ENCODE measurements at places on chromosomes 6 and 20.

GRCh38 chr6:18978337-18979128 lies 591.4 kb downstream of the RNF144B start:
- no peak for DNase-seq

GRCh38 chr6:158323561-158323958 lies 11.3 kb downstream of the TULP4 start:
- DNase-seq = no peak

- no peak for DNase-seq
These were observed 3.2 kb downstream of the CDH26 start for GRCh38 chr20:59961423-59961822.

GRCh38 chr6:89145956-89146717 lies at the start of gene PM20D2:
PM20D2 (plus strand) TSS chr6:89146055; CDS start chr6:89146145, 90 bp downstream.
- DNase-seq = no peak

- no peak for DNase-seq
These were observed 11.0 kb upstream of the TPD52L1 start for GRCh38 chr6:125142618-125143017.

DNA sequence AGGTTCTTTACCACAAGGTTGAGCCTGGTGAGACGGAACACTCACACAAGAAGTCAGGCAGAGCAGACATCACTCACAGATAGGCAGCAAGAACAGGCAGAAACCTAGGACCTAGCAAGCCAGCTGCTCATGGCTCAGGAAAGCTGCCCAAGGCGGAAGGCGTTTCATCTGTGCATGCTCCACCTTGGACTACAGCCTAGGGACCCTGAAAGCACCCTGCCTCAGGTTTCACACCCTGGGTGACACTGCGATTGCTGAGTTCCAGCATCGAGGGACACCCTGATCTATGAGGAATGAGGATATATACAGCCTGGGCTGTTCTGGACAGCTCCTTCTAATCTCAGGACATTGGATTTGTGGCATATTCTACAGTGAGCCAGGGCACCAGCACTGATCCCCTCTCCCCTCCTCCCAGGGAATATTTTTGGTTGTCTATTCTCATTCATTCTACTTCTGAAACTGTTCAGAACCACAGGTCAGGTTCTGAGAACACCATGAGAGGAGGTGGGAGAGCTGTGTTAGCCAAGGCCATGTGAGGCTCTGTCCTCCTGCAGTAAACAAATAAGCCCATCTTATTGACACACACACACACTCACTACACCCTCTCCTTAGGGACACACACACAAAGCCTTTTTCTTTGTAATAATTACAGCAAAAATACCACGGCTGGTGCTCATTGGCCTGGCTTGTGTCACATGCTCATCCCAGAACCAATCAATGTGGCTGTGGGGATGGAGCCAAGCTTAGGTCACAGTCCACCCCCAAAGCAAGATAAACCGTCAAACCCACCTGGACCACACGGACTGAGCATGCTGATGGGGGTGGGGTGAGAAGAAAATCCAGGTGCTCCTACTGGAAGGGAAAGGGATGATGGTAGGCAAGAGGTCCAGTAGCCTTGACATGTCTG lies 26.3 kb upstream of the PMEPA1 start:
- no peak for DNase-seq

- DNase-seq = no peak
These were observed 73.3 kb downstream of the MAP3K4 start for GRCh38 chr6:161064915-161065314.

GRCh38 chr20:20084296-20084752 lies 32.0 kb downstream of the CFAP61 start:
- DNase-seq = no peak

DNA sequence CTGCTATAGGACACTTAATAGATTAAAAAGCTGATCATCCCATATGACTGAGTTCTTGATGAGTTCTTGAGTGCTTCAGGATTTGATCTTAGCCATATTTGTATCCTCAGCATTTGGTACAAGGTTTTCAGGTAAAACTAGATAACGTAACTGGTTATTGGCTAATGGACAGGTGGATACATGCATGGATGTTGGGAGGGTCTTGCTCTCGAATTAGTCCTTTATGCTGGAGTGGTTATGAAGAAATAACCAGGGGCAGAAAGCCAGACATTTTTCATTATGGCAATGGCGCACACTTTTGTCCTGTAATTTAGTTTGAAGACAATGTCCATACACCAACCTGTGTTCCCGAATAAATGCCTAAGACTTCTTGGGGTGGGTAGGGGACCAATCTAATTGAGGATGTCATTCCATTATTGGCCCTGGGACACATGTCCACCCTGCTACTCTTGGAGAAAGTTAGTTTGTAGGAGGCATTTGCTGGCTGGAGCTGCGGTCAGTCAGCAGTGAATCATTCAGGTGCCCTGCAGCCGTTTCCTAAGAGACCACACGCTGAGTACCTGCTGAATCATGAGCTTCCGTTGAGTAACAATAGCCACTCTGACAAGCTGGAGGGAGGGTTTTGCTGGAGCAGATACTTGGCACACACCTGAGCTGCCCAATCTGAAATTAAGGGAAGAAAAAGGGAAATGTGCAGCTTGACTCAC lies 194.4 kb downstream of the FOXA2 start:
- no peak for DNase-seq

DNA sequence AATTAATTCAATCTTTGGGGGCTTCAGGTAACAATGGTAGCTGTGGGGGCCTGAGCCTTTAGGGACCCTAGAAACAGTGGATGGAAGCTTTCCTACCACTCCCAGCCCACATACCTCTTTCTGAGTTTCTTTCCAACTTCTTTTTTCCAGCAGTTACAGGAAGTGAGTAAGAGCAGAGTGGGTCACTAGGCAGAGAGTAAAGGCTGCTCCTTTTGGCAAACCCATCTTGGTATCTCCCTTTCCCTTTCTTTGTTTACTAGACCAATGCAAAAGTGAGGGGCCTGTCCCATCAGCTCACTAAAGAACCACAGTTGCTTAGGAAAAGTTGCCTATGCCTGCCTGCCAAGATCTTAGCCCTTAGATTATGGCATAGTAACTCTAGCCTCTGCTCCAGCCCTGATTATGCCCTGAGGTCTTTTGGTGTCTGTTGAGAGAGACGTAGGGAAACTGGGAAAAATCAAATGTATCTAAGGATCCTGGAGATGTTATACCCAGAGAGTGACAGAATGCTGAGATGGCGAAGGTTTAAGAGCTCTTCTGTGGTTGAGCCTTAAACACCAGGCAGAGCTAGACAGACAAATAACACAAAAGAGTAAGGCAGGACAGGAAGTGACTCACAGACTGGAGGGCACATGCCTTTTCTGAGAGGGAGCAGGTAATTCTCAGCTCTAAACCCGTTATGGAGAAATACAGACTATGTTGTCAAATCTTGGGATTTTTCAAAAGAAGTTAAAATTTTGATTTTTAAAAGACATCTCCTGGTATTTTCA lies 31.3 kb downstream of the TRMT6 start:
- DNase-seq = no peak

- DNase-seq = no peak
These were observed 50.2 kb downstream of the TBC1D7 start for GRCh38 chr6:13278164-13278563.

- DNase-seq = no peak
These were observed 22.2 kb upstream of the CCN5 start for GRCh38 chr20:44692932-44693480.

DNA sequence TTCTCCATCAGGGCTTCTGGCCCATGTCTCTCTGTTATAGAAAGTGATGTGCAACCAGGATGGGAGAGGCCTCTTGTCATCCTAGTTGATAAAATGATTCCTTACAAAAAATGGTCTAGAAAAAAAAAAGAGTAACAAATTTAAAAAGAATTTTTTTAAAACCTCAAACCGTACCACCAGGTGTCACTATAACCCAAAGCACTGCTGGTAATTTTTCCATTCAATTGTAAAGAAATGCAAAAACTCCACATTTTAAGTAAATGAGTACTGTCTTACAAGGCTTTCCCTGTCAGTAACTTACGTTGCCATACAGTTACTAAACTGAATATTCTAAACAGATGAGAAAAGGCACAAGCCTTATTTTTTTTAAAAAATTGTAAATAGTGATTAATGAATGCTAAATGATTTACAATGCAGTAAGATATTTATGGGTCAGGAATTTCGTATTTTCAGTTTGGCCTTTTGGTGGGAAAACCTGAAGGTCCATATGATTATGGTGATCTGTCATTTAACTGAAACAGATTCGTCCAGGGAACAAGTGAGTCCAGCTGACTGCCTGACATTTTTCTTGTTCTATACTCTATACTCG lies 95.4 kb downstream of the OGFRL1 start:
- DNase-seq = no peak

DNA sequence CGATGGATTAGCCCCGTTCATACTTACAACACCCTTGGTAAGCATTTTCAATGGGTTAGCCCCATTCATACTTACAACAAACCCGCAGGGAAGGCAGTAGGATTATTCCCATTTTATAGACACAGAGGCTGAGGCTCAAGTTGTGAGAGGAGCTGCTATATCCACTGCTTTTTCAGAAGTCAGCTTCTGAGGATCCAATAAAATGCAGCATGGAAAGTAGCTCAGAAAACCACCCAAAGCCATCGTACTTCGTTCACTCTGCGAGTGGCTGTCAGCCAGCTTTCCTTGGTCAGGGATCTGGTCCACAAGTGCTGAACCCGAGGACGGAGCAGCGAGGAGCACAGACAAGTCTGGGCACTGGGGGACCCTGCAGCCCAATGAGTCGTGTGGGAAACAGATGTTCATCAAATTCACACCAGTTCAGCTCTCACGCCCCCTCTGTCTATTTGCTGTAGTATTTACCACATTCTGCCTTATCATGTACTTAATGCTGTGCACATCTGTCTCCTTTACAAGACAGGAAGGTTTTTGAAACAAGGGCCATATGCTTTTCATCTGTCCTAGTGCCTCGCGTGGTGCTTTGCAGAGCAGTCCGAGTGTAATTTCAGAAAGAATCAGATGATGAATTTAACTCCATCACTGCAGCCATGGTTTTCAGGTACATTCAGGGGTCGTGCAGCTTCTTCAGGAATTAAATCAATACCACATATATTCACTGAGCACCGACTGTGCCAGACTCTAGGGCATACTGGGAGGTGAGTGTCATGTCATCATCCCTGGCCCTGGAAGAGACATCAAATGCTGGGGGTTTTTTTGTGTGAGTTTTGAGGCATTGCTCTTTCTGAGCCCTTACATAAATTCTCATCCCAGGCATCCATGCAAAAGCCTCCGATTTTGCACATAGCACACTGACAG lies 256.9 kb downstream of the CDH26 start:
- DNase-seq = no peak

GRCh38 chr6:158222066-158222465 lies 53.9 kb downstream of the GTF2H5 start:
- DNase-seq = no peak

DNA sequence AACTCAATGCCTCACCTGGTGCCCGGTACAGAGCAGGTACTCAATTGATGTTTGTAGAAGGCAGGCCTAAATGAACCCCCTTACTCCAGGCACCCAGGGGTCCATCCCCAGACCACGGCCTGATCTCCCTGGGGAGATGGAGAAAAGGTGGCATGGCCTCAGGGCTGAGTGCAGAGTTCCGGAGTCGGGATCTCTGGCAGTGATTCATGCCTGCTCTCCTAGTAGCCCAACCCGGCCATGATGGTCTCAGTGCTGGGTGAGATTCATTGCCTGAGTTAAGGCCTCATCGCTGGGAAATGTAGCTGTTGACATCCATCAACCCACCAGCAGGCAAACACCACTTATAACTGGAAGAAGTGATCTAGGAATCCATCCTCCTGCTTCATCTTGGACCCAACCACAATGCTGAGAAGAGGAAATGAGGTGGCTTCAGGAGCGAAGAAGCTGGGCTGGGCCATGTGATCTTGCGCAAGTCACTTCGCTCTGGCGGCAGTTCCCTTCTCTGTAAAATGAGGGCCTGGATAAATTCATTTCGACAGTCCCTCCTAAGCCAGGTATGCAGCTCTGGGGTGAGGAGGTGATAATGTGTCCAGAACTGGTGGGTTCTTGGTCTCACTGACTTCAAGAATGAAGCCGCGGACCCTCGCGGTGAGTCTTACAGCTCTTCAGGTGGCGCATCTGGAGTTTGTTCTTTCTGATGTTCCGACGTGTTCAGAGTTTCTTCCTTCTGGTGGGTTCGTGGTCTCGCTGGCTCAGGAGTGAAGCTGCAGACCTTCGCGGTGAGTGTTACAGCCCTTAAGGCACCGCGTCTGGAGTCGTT lies 24.7 kb downstream of the ETV7 start:
- DNase-seq = no peak

GRCh38 chr20:20184706-20185105 lies 132.4 kb downstream of the CFAP61 start:
- no peak for DNase-seq

DNA sequence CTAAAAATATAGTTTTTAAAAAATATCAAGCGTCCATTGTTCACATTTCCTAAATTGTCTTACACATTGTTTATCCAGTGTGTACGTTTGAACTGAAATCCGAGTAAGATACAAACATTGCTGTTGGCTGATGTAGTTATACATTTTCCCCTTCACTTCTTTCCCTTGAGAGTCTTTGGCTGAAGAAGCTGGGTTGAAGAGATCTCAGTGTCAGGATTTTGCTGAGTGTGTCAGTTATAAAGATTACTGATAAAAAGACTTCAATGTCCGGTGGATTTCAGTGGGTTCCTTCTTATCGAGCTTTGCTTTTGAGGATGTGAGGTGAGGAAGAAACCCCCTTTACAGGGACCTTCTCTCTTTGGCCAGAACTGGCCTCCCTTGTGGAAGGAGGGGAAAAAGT lies 20.5 kb downstream of the RFPL4B start:
- DNase-seq = no peak

DNA sequence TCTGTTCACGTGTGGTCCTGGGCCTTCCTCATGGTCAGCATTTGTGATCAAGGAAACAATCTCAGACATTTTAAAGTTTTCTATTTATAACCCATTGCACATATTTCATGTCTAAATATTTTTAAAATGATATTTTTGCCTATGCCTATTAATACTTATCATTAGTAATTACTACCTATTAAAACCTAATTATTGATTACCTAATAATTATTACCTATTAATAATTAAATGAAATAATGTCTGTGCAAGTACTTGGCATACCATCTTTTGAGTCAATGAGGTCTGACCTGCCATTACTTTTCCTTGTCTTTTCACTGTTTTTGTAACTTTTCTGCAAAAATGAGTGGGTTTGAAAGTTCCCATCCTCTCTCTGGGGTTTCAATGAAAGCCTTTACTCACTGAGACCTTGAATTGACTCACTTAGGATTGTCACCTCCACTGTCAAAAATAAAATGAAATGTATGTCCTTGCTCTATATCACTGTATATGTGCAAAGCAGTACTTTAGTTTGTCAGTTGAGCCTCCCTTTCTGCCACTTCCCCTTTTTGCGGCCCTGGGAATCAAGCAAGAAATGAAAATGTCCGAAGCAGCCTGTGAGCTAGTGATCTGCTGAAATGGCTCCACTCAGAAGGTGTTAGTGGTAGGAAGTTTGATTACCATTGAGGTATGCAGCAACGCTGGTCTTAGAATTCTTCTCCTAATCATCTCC lies 87.8 kb downstream of the L3MBTL3 start:
- peak; percentile 6 for DNase-seq

GRCh38 chr6:10410207-10411050 lies 4.4 kb downstream of the TFAP2A start:
- no peak for DNase-seq
